Fibroblast of skin of abdomen (primary cell): ENCODE measurements at places on chromosomes 13 and 19.

DNA sequence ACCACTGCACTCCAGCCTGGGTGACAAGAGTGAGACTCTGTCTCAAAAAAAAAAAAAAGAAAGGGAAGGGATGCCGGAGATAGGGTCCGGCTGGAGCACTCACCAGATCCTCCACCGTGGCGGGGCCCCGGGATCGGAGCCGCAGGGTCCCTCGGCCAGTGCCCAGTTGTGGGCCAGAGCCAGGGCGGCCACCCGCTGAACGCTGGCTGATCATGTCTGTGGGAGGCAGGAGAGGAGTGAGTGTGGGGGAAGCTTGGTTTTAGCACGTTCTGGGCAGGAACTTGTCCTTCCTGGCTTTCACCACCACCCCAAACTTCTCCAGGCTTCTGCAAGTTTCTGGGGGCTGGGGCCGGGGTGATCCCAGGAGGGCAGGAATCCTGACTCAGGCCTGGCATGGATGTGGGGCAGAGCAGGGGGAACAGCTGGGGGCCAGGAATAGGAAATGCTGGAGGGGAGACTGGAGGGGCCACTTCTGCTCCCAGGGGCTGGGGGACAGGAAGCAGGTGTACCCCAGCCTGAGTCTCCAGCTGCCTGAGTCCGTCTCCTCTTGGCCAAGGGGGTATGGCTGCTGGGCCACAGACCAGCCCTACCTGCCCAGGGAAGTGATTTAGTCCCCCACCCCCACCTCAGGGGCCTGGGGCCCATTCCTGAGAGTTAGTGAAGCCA is 4.3 kb upstream of the PTGER1 start:
- DNase-seq: no peak

DNA sequence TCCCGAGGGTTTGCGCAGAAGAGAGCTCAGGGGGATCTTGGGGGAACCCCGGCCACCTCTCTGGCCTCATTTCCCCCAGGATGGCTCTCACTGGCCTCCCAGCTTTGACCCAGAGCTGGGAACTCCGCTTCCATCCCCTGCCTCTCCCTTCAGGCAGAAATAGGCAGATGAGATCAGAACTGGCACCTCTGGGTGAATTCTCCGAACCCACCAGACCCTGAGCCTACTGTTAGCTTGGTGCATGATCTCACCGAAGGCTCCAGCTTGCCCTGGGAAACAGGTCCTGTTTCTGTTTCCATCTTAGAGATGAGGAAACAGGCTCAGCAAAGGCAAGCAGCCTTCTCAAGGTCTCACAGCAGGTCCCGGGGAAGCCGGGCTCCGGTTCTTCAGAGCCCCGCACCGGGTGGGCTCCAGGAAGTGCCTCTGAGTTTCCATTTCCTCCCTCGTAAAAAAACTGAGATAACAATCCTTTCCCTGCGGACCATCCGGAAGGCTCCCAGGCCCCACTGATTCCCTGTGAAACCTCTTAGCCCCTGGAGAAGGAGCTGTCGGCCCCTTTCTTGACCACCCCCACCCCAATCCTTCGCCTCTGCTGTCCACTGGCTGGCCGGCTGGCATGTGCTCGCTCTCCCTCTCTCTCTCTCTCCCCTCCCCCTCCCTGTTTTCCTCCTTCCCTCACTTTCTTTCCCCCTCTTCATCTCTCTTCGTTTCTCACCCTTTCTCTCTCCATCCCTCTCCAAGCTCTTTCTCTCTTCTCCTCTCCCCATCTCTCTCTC is 2.1 kb downstream of the NECTIN2 start:
- no peak for DNase-seq

DNA sequence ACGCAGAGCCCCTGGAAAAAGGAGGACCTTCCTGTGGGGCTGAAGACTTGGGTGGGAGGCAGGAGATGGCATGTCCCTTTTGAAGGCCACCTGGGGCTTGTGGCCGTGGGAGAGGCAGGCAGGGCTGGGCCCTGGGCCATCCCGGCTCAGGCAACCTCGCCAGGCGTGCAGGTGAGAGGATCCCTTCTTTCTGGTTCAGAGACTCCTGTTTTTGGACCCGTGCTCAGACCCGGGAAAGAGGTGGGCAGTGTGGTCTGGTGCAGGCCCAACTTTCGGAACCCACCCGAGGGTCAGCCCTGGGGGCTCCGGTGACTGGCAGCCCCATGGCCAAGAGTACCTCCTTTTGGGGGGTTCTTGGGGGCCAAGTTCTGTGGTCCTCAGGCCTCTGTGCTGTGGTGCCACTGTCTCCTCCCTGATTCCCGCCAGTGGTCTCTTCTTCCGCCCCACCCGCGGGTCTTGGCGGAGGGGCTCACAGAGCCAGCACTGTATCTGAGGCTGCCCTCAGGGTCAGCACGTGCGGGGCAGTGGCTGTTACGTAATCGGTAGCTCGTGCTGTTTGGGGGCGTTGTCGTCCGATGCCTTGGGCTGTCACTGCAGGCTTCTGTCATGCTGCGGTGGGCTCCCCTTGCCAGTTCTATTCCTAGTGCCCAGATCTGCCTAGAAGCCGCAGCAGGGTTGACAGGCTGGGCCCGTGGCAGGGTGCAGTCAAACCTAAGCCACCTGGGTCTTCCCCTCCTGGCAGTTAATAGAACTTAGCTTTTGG is 42.7 kb downstream of the KDM4B start:
- no peak for DNase-seq

DNA sequence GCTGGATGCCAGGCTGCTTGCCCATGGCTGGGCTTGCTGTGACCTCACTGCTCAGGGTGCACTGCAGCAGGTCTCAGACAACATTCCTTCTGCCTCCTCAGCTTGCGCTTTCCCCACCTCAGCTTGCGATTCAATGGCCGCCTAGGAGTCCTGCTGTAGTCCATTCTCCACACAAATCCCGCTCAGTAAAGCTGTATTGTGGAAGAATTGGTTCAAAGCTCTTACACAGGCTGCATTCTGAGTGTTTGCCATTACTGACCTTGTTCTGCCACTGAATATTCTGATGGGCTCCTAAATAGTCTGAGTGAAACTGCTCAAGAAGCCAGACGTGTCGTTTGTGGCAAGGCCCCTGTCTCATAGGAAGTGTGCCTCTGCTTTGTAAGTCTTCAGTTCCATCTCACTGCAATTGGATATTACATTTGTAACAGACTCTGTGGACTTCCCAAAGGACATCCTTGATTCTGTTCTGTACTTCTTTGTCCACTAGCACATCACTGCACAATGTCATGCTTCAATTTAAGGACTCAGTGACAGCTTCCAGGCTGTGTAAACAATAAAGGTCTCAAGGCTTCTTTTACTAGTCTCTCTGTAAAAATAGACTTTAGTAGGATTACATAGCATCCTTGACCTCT is 49.8 kb downstream of the KATNAL1 start:
- DNase-seq: no peak

- no peak for DNase-seq
Measured at GRCh38 chr19:19064811-19065745, 1.3 kb downstream of the SLC25A42 start.

DNA sequence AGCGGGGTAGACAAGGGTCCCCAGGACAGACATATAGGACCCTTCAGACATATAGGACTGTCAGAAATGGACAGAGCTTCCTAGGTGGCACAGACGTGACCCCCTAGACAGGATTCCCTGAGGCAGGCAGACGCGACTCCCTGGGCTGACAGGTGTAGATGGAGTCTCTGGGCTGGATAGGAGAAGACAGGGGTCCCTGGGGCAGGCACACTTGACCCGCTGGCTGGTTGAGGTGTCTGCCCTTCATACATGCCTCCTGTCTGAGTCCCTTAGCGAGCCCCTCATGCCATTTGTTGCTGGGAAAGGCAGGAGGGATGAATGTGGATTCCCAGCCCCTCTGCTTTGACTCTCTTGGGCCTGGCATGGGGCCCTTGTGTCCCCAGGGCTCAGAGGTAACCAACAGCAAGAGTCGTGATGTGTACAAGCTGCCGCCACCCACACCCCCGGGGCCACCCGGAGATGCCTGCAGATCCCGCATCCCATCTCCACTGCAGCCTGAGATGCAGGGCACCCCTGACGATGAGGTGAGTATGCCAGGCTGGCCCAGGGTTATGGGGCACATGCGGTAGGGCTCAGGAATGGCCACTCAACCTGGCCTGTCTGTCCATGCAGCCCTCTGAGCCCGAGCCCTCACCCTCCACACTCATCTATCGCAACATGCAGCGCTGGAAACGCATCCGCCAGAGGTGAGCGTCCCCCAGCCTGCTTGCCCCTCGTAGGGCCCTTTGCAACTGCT is 3.0 kb downstream of the HSPB6 start:
- DNase-seq: no peak
